ENCODE measurements at places on chromosomes 11 and 22.

DNA sequence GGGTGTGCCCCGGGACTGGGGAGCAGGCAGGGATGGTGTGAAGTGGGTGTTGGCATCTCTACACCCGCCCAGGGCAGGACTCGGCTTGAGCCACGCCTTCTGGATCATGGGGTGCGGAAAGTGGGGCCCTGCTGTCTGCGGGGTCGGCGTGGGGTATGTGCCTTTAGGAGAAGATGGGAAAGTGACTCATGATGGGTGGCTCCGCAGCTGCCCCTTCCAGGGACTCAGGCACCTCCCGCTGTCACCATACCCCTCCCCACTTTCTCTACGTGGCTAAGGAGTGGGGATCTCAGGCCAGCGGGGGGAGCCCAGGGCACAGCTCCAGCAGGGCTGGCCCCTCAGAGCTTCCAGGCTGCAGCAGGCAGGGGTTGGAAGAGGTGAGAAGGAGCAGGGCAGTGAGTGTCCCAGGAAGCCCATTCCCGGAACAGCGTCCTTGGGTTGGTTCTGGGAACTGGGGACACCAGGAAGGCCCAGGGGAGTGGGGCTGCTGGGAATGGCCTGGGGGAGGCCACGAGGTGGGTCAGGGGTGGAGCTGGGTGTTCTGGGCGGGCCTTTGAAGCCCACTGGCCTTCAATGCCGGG is 102.9 kb upstream of the FGF3 start:
- no peak for DNase-seq

DNA sequence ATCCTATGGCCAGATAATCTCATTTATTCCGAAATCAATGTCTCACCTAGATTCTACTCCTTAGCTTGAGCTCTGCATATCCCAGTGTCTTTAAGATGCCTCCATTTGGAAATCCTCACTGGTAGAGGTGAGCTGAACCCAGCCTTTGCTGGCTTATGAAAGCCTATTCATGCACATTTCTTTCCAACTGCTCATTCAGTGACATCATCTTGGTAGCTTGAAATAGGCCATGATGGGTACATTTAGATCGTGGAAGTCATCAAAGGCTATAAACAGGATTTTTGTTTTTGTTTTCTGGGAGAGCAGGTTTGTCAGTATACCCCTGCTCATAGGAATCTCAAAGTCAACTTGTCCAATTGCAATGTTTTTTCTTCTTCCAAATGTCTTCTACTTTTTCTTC is 6.0 kb downstream of the NXPE1 start:
- no peak for DNase-seq

DNA sequence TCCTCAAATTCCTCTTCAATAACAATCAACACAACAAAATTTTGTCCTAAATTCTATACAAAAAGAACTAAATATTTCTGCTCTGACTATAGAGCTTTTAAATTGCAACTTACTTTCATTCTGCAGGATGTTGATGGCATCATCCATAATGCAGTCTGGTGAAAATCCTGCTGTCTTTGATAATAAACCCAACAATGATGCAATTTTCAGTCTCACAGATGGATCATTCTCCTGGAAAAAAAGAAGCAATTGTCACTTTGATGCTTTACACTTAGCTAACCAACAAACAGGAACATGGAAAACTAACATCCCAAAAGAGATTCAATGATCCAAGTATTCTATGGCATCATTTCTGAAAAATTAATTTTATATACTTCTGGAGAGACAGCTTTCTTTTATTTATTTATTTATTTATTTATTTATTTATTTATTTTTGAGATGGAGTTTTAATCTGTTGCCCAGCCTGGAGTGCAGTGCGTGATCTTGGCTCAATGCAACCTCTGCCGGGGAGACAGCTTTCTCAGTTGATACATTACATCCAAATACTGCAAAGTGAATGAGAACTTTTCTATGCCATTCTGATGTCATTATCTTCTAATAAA is 13.0 kb downstream of the INTS4 start:
- no peak for DNase-seq

DNA sequence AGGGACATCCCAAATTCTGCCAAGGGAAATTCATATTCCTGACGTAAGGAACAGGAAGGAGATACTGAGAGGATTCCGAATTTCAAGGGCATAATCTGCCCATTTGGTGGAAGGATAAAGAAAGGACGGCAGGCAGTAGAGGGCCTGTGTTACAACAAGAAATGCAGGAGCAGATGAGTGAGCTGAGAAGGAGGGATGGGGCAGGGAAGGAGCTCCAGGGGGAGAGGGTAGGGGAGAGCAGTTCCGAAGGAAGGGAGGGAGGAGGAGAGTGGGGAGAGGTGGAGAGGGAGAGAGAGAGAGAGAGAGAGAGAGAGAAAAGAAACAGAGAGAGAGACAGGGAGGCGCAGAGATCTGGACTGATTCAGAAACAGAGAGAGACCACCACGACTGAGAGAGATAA is 843 bp downstream of the OPCML start:
- no peak for DNase-seq

DNA sequence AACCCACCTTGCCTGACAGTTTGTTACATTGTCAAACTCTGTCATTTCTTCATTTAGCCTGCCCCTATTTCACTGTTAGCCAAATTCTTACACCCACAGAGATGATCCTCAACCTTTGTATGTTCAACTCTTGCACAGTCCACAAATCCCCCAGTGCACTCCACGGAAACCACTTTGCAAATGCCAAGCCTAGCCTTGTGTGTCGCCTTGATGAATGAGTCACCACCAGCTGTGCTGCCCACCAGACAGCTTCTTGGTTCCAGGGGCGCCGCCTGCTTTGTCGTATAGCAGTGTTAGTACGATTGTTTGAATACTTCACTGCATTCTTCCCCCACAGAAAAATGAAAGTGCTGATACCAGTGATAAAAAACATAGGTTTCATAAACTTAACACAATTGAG is 686.3 kb downstream of the NTM start:
- no peak for DNase-seq

GRCh38 chr11:69460540-69461257 is 20.8 kb upstream of the LINC01488 start:
- no peak for DNase-seq

- DNase-seq, result no peak
Observed at GRCh38 chr11:77423624-77424023, 50.3 kb downstream of the PAK1 start.

GRCh38 chr22:19903031-19903430 is 38.5 kb upstream of the COMT start:
- no peak for DNase-seq

GRCh38 chr11:48107188-48107704 is 109.4 kb upstream of the OR4B1 start:
- DNase-seq, result peak; percentile 4

DNA sequence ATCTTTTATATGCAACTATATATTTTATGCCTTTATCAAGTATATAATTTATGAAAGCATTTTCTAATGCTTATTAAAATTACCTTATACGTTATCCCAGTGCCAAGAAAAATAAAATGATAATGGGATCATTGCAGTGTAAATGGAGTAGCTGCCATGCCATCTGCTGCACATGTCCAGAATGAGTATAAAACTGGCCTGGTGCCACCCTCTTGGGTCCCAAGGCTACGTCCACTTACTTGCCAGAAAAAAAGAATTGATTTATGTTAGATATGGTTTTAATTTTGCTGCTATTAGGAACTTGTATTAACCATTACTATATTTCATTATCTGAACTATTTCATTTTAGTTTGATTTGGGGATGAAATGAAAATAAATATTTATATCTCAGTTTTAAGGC is 1127.1 kb upstream of the CNTN5 start:
- no peak for DNase-seq

DNA sequence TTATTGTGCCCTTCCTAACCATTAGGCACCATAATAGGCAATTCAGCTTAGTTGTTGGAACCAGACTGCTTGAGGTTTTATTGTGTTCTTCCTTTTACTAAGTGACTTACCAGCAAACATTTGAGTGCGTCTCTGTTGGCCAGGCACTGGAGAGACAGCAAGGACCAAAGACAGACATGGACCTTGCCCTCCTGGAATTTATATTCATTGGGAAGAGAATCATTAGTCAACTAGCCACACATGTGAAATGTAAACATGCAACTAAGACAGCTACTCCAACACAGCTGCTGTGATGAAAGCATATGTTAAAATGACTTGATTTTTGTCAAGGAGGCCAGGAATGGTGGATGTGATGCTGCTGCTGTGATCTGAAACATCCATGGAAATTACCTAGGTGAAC is 106.4 kb downstream of the TRAF6 start:
- no peak for DNase-seq

- no peak for DNase-seq
Observed at GRCh38 chr11:57812634-57813033, 51.0 kb downstream of the CTNND1 start.
